NCI-H187 treated with DMSO at 0.1 percent for 48 hours (cell line): ENCODE measurements at places on chromosomes 12 and 14.

GRCh38 chr12:69469854-69470188, 367 bp upstream of the FRS2 start:
- DNase-seq = no peak

DNA sequence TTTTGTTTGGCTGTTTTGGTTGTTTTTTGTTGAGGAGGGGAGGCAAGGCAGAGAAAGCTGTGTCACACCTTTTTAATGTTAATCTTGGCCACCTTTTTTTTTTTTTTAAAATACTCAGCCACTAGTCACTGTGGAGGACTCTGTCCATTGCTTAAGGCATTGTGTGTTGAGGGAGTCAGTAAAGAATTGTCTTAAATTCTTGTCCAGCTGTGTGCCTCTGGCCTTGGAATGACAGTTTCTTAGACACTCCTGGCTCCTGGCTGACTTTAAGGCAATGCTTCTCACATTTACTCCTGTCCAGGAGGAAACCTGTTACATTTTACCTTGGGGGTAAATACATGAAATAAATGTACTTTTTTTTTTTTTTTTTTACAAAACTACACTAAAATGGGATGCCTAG, 18.1 kb upstream of the SMCO2 start:
- no peak for DNase-seq

- no peak for DNase-seq
Observed at GRCh38 chr14:96176811-96177211, 27.8 kb upstream of the BDKRB2 start.

DNA sequence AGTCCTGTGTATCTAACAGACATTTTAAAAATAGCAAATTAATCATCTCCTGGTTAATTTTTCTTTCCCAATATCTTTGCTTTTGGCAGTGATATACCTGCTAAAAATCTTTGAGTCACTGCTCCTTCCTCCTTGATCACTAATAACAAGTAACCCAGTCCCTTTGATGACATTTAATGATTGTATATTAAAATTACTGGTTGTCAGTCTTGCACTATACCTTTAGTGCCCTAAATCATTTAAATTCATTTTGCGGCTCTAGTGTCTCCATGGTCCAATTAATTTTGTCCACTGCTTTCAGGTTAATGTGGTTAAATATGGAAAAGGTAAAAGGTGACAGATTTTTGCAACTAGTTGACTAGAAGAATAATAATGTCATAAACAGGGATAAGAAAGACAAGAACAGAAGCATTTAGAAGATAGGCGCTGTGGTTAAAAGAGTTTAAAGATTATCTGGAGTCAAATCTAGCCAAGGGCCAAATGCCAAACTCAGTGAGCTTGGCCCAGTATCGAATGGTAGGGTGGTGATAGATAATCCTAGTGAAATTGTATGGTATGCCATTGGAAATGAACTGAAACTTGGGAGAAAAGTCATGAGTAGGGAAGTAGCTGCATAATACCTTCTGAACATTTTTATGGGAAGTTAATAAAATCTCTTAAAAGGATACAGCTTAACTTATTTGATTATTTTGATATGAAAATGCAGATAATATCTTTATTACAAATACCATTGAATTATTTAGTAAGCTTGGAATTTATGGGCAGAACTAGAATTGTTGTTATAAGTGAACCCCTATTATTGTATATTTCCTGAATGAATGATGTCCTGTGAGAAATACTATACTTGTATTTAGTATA, 115.0 kb downstream of the PCNX1 start:
- no peak for DNase-seq

DNA sequence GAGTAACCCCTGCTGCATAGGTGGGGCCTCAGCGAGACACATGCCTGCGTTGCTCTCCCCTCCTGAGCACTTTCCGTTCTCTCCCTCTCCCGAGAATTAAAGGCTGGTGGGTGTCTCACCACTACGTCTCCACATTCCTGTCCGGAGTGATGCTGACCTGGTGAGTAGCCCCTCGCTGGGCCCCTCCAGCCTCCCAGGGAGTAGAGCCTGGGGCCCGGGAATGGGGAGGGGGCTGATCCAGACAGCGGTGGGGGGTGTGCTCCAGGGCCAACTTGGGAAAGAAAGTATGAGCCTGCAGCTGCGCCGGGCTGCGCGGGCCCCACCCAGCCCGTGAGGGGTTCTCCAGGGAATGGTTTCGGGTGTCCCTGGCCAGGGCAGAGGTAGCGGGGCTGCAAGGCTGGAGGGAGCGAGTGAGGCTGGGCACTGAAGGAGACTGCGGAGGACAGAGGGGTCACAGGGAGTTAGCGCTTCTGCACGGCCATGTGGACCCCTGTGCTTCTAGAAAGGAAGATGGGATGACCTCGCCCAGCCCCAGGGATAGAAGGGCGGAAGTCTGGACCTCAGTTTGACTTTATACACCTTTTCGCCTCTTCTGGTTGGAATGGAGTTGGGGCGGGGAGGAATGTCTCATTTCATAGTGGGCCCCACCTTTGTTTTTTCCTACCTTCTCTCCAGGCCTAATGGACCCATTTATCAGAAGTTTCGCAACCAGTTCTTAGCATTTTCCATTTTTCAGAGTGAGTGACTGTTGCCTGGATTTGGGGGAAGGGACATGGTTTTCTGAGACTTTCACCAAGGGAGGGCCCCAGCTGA, 22.5 kb downstream of the RHOF start:
- DNase-seq = no peak

- DNase-seq = no peak
Observed at GRCh38 chr12:53695152-53696145, 19.6 kb upstream of the ATP5MC2 start.

DNA sequence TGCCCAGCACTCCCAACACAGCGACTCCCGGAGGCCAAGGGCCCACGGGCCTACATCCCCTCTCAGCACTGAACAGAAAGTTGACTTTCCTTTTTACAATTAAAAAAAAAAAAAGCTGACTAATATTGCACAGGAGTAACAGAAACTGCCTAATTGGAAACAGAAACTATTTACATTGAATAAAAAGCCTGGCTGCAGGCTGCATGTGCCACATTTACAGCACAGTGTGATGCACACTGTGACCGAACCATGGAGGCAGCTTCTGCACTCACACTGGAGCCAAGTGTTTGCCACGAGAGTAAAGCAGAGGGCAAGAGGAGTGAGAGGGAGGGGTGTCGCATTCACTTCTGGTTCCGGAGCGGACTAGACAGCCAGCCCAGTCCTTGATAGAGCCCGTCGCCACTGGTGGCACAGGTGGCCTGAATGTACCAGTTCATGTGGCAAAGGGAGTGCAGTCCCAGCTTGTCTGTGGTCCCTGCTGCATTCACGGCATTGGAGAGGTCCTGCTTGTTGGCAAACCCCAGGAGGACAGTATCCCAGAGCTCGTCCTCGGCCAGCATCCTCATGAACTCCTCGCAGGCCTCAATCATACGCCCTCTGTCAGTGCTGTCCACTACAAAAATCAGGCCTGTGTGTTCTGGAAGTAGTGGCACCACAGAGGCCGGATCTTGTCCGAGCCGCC, 59.2 kb downstream of the SPPL3 start:
- DNase-seq = no peak

- no peak for DNase-seq
Observed at GRCh38 chr12:1691123-1692007, 495 bp downstream of the ADIPOR2 start.

DNA sequence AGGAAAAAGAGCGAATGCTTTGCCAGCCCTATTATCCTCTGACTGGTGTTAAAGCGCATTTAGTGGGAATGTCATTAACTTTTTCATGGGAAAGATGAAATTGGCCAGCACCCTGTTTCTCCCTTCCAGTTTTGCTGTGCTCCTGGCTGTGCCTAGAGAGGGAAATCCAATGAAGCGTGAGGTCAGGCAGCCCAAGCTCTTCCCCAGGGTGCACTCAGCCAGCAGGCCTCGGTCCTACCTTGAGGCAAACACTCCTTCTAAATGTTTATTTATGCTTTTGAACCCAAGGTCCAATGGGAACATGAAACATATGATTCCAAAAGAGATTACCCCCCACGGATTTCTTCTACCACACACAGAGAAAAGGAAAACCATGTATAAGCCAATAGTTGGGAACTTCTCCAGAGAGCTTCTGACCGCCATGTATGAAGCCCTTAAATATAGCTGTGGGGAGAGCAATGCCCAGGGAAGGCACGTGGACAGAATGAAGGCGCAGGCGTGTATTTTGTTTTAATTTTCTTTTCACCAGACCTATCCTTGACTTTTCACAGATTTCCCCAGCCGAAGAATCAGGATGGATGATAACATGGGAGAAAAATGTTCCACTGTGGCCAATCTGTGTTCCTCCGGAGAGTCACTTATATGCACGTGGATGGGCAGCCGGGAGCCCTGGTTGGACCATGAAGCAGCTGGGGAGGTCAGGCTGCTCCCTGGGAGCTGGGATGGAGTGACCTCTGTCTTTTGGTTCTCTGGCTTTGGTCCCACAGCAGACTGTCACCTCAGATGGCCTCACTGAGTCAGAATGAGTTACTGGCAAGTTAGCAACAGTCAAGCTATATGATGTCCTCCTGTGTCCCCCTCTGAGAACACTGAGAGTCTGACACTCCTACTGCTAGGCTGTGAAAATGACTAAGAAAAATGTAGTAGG, 37.3 kb downstream of the GPR135 start:
- no peak for DNase-seq

GRCh38 chr12:54215989-54216796, 27.4 kb upstream of the SMUG1 start:
- DNase-seq = no peak
